Occipital lobe (tissue), 3 donors: ENCODE measurements at places on chromosomes 3 and 15. TPM values are rescaled to one million over a fixed set of nuclear protein-coding genes. Genes with fewer than 3 reads are reported as not detected.

Gene C3orf33
- total RNA-seq = 12.3 TPM

Gene TWF2
- total RNA-seq = 24.8 TPM

Gene KCNH8
- 13.1 TPM for total RNA-seq

Gene ACTC1
- total RNA-seq = 0.31 TPM

Gene GP5
- not detected for total RNA-seq

Gene GRK7
- total RNA-seq = not detected

Gene SLITRK3
- 6.6 TPM for total RNA-seq

Gene SERINC4
- total RNA-seq = not detected

Gene PTX3
- total RNA-seq = 10.9 TPM

Gene TP53BP1
- total RNA-seq = 142 TPM

DNA sequence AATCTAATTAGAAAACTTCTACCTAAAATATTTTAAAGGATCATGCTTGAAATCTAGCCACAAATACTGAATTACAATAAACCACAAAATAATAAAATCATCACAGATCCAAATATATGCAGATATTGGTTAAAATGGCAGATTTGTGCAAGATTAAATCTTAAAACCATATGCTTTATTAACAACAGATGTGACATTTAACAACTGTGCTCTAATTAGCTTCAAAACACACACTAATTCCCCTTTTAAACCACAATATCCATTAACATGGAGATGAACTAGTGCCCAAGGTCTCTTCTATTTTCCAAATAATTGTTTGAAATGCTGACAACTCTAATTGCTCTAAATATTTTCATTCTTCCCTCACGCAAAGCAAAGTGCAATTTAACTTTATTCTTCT lies 1530.3 kb downstream of the SI start:
- DNase-seq = no peak

DNA sequence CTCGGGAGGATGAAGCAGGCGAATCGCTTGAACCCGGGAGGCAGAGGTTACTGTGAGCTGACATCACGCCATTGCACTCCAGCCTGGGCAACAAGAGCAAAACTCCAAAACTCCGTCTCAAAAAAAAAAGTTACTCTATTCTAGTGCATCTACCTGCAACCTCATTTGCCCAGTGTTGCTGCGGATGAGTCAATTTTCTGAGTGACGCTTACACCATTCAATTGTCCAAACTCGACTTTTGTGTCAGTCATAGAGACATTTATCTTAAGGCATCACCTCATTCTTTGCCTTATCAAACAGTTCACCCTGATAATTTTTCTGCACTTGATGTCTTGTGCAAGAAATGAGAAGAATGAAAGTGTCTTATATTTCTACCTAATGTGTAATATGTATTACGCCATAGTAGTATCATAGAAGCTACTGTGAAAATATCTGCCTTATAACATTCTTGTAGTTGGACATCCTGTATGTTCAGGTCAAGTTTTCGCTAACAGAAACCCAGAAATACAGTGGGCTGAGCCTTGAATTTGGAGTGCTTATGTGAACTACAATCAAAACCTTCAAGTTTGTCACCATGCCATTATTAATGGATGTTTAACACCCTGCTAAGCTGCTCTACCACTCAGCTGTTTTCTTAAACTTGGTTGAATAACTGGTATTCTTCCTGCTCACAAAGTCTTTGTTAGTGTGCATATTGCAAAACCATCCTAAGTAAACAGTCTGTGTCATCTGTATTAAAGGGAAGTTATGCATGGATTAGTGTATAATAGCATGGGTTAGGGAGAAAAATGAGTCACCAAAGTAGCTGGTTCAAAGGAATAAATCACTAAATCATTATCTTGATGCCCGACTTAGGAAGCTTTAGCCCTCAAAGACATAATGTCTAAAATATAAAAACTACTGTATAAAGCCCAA lies 531.0 kb upstream of the NR2F2 start:
- no peak for DNase-seq

- no peak for DNase-seq
Measured at GRCh38 chr15:31435912-31436628, 109.4 kb downstream of the KLF13 start.

GRCh38 chr15:92178911-92179310 lies 214.8 kb upstream of the ST8SIA2 start:
- no peak for DNase-seq

GRCh38 chr3:1087066-1087560 lies 5.7 kb upstream of the CNTN6 start:
- DNase-seq = no peak

DNA sequence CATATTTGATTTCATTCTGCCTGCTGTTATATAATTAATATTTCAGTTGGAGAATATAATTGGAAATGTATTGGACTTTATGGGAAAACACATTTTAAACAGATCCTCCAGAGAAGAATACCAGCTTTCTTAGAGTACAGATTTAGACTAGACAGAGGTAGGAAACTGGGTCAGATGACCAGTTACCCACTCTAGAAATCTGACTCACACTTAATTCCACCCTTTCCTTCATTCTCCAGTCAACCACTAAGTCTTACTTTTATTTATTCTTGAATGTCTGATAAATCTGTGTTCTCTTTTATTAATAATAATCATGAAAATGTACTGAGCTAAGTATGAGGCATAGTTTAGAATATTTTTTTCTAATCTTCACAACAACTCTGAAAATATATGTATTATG lies 110.7 kb downstream of the LRRC49 start:
- no peak for DNase-seq

DNA sequence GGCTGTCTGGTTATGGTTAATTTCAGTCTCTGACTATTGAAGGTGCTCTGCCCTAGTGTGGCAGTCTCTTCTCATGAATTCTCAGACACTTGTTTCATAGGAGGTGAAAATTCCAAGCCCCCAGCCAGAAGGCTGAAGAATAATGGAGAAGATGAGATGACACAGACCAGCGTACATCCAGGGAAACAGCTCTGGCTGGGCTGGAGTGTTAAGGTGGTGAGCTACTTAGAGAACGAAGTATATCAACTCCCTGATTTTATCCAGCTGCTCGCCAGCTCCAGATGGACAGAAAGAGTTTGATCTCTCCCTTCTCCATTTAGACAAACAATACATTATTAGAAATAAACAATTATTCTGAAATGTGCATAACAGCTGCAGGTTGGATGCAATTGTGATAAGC lies 494.5 kb upstream of the RGMA start:
- no peak for DNase-seq

DNA sequence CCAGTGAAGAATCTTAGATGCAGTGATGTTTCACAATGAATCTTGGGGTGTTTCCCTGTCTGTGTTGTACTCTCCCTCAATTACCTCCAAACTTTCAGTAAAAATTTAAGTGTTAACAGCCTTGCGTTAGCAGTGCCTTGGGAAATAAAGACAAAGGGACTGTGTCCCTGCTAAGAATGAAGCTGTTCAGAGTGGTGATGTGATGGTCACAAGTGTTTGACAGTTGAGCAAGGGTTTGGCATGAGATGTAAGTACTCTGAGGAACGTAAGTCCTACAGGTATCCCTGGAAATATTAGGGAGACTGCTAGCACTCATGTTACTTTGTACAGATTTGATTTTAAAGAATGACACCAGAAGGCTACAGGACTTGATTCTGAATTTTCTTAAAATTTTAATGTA lies 304.3 kb upstream of the DPH6 start:
- no peak for DNase-seq

- no peak for DNase-seq
Measured at GRCh38 chr15:79116771-79117170, 26.2 kb upstream of the RASGRF1 start.

DNA sequence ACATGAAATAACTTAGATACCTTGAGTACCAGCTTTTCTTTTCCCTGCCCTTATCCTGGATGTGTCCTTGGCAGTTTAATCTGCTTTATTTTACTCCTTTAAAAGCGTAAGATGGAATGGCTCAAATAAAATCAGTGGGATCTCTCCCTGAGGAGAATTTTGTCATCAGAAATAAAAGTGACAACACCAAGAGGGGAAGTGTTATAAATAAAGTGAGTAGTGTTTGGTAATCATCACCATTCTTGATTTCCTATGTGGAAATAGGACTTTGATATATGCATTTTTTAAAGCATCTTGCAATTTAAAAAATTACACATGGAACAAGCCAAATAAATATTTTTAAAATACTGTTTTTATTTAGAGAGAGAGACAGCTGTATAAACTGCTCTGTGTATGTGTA lies 76.5 kb downstream of the MBNL1 start:
- DNase-seq = no peak

DNA sequence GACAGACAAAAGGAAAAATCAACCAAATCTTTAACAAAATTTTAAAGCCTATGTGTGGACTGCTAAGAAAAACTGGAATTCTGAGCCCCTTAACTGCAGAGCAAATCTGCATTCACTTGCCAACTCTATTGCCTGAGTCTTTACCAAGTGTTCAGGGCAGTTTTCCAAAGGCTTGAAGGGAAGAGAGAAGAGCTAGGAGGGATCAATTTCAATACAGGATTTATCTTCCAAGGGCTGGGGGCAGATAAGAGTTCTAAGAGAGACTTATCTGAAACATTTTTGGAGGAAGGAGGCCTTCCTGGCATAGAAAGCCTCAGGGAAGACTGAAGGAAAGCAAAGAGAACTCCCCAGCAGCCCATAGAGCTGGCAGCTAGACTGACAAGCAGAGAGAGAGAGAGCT lies 31.4 kb upstream of the LSAMP start:
- DNase-seq = no peak

- DNase-seq = no peak
Measured at GRCh38 chr15:39889601-39890000, 30.5 kb downstream of the GPR176 start.

DNA sequence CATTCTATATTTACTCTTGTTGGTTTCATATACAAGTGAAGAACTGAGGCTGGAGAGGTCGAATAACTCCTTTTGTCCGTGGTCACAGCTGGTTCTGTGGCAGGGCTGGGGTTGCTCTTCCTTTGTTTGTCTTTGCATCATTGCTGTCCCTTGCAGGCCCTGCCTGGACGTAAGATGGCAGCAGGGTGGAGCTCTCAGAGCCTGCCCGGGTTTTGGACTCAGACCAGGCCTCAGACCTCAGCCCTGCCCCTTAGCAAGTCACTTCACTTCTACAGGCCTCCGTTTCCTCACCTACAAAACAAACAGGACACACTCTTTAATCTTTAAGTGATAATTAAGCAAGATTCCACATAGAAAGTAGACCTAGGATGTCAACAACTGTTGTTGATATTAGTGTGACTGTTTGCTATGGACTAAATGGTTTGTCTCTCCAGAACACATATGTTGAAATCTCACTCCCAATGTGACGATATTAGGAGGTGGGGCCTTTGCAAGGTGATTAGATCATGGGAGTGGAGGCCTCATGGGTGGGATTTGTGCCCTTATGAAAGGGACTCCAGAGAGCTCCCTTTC lies 65.6 kb upstream of the PLXNA1 start:
- DNase-seq = no peak

DNA sequence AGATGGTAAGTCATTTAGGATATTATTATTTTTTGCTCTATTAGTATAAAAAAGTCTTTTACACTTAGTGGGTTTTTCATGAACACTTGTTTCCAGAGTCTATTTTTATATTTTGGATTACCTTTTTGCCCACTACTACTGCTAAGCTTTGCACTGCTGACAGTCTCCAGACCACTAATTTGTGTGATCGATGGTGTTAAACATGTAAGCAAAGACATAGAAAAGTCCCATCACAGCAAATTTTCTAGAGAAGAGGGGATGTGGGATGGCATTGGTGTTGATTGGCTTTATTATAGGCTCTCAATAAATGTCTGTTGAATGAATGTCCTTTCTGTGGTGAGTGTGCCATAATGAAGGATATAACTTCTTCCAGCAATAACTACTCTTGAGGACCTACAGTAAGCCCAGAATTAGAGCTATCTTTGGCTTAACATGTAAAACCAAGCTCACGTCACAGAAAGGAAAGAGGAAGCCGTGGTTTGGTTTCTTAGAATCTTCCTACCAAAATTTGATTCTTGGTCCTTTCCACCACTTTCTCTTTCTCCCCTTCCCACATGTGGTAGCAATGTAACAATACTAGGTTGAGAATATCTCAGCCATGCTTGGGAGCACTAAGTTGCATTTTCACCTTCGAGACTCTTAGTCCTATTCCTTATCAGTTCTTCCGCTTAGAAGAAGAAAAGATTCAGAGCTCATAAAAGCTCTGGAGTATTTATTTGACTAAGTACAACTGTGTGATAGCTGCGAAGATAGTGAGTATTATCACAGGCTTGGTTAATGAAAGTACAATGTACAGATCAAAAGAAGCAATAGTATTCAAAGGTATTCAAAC lies 90.6 kb upstream of the UMPS start:
- no peak for DNase-seq

DNA sequence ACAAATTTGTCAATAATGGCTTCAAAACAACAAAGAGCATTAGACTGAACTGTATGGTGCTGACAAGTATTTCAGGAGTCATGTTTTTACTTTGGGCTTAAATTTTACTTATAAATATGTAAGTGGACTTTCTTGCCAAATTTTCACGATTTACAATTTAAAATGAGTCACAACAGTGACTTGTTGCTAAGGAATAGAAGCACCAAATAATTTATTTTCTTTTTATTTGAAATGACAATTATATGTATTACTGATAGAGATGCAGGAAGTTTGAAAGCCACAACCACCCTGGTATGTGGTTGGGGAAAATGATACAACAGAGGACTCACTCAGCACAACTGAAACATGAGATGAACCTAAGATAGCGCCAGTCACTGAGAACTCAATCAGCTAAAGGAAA lies 90.3 kb downstream of the FMN1 start:
- DNase-seq = no peak

- no peak for DNase-seq
Measured at GRCh38 chr3:12706504-12707253, 42.8 kb upstream of the RAF1 start.

DNA sequence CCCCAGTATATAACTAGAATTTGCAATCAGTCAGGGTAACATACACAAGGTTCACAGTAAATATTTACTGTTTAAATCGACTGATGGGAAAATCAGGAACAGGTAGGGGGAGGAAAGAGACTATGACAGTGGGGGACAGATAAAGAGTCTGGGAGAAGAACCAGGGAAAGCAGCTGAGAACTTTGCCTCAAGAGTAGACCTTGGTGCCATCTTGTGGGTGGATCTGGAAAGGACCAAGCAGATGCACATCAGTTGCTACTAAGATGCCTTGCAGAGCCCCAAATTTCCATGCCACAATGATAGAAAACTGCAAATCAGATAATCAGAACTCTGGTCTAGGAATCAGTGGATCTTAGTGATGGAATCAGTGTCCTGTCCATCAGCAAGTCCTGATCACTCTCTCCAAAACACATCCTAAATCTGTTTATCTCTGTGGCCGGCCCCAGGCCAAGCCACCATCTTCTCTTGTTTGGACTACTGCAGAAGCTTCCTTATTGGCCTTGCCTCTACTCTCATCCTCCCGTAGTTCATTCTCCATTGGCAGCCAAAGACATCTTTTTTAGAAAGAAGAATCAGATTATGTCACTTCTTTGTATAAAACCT lies 62.7 kb downstream of the PDE8A start:
- peak; percentile 50 for DNase-seq

DNA sequence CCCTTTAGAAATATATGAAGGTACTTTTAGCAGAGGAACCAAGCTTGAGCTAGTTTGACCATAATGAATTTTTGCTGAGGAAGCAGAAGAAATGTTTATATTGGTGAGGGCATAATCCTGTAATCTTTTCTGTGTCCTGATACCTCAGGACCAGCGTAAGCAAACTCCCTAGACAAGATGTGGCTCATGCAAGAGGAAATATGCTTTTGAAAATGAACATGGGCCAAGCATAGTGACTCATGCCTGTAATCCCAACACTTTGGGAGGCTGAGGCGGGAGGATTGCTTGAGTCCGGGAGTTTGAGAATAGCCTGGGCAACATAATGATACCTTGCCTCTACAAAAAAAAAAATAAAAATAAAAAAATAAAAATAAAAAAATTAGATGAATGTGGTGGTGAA lies 78.5 kb downstream of the PPARG start:
- DNase-seq = no peak
